Effector memory CD8-positive, alpha-beta T cell (primary cell): ENCODE measurements at places on chromosomes 12 and 14.

GRCh38 chr12:104738776-104739642 is 219.1 kb downstream of the SLC41A2 start:
- DNase-seq: no peak

GRCh38 chr12:118038137-118038536 is 21.6 kb downstream of the RFC5 start:
- no peak for DNase-seq

DNA sequence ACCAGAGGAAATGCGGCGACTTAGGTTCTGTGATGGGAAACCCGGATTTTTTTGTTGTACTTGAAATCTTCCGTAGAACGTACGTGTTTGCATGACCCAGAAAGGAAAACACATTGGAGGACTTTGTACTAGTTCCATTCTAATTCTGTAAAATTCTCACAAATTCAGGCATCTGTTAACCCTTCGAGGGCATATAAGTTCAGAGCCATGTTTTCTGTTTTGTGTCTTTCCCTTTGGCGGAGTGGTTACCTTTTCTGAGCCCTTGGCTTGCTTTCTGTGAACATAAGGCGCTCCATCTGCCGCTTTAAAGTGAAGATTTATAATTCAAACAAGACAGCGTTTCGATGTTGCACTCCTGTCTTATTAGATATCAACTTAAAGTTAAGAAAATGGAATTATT is 34.2 kb downstream of the BICD1 start:
- no peak for DNase-seq

GRCh38 chr14:104358528-104359300 is 220.3 kb downstream of the KIF26A start:
- no peak for DNase-seq

- no peak for DNase-seq
Observed at GRCh38 chr14:49642163-49642562, 7.1 kb upstream of the DNAAF2 start.

DNA sequence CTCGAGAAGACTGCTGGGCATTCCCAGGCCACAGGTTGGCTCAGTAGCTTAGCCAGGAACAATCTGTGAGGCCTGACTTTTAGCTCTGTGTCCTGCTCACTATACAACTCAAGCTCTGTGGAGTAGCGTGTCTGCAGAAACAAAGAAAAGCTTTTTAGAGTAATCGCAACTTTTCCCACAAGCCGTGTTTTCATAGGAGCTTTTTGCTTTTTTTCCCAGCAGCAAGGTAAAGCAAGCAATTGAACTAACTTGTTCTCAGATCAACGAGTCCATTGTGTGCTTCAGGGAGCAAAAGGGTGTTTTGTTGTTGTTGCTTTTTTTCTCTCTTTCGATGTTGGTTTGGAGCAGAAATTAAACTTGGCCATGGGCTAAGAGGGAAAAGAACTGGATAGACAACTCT is 97.3 kb upstream of the BCL2L14 start:
- DNase-seq: no peak

- DNase-seq: no peak
Observed at GRCh38 chr14:71408362-71409030, 501.2 kb downstream of the PCNX1 start.

DNA sequence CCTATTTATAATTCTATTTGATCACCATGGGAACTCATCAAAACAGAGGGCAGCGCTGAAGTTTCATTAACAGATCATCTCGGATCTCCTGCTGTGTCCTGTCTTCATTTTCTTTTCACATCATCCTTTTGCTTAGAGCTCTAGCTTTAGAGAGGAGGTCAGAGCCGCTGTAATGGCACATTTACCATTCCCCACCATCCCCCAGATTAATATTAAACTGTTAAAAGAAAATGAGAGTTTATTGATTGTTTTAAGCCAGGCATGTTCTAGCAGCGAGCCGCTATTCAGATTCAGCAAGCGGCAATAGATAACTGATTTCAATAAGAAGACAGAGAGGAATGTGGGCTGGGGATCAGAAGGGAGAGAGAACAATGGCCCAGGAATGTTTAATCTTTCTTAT is 308.8 kb downstream of the EGLN3 start:
- DNase-seq: no peak

DNA sequence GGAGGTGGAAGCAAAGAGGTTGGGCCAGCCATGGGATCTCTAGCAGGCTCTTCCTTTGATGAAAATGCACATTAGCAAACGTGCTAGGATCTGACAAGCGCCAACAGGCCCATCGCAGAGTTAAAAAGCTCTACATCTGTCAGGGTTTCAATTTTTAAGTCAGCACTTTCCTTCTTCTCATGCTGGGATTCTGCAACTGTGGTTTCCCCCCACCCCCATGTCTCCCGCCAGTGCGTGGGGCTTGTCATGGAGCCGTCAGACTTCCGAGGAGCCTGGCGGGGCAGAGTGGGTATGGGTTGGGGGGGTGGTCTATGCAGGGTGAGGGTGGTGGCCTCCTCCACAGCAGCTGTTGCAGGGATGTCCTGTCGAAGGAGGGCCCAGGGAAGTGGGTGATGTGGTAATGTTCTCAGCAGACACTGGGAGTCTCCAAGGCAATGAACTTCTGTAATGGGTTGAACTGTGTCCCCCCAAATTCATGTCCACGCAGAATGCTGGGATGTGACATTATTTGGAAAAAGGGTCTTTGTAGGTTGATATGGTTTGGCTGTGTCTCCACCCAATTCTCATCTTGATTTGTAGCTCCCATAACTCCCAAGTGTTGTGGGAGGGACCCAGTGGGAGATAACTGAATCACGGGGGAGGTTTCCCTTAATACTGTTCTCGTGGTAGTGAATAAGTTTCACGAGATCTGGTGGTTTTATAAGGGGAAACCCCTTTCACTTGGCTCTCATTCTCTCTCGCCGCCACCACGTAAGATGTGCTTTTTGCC is 115.2 kb upstream of the MAP1LC3B2 start:
- no peak for DNase-seq

DNA sequence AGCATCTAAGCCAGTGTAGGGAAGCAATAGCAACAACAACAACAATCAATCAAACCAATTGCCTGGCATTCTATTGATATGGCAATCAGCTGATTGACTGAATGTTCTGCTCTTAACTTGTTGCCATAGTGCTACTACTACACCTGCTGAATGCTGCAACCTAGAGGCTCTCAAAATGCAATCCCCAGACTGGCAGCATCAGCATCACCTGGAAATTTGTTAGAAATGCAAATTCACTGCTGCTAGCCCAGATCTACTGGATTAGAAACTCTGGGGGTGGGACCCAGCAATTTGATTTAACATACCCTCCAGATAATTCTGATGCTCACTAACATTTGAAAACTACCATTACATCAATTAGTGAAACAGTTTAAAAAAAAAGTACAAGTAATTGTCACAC is 363.6 kb downstream of the SNAPC1 start:
- no peak for DNase-seq

- DNase-seq: no peak
Observed at GRCh38 chr12:106269150-106269771, 21.4 kb upstream of the CKAP4 start.

GRCh38 chr14:21308132-21308478 is 28.2 kb downstream of the RPGRIP1 start:
- no peak for DNase-seq

DNA sequence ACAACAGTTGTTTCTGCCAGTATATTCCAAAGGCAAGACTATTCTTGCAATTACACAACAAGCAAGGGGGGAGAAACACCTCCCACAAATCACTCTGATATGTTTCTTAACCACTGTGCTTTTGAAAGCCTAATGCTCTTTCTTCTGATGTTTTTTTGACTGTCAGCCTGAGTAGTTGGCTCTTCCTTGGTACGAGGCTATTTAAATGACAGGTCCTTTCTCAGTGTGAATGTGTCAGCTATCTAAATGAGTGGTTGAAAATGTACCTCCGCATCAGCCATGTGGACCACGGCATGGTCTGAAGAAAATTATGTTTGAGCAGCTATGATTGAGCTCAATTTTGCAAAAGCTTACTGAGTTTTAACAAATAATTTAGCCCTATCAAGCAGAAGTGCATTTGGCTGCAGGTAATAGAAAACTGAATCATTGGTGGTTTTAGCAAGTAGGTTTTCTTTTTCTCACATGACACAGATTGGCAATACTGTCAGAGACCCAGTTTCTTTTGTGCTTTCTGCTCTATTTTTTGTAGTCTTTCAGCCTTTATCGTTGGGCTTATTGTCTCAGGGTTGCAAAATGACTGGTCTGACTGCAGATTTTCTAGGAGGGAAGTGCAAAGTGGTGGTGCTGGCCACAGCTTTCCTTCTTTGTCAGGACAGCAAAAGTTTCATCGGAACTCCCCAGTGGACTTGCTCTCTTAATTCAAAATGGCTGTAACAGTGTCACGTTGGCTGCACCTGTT is 162.8 kb downstream of the RGS6 start:
- no peak for DNase-seq

- no peak for DNase-seq
Observed at GRCh38 chr12:131871677-131872076, 22.7 kb upstream of the ULK1 start.

DNA sequence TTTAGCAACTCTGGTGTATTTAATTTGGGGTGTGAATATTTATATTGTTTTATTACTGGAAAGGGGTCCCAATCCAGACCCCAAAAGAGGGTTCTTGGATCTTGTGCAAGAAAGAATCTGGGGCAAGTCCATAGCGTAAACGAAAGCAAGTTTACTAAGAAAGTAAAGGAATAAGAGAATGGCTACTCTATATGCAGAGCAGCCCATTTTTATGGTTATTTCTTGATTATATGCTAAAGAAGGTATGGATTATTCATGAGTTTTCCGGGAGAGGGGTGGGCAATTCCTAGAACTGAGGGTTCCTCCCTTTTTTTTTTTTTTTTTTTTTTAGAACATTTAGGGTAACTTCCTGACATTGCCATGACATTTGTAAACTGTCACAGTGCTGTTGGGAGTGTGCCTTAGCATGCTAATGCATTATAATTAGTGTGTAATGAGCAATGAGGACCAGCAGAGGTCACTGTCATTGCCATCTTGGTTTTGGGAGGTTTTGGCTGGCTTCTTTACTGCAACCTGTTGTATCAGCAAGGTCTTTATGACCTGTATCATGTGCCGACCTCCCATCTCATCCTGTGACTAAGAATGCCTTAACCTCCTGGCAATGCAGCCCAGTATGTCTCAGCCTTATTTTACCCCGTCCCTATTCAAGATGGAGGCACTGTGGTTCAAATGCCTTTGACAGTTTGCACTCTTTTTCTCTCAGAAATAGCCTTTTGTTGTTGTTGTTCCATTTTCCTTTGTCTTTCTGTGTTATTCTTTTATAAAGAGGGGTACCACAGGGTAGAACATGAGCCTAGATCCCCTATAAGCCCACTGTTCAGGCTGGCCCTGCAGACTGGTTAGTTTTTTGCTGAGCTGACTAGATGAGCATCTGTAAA is 75.5 kb upstream of the DCD start:
- peak; percentile 38 for DNase-seq

DNA sequence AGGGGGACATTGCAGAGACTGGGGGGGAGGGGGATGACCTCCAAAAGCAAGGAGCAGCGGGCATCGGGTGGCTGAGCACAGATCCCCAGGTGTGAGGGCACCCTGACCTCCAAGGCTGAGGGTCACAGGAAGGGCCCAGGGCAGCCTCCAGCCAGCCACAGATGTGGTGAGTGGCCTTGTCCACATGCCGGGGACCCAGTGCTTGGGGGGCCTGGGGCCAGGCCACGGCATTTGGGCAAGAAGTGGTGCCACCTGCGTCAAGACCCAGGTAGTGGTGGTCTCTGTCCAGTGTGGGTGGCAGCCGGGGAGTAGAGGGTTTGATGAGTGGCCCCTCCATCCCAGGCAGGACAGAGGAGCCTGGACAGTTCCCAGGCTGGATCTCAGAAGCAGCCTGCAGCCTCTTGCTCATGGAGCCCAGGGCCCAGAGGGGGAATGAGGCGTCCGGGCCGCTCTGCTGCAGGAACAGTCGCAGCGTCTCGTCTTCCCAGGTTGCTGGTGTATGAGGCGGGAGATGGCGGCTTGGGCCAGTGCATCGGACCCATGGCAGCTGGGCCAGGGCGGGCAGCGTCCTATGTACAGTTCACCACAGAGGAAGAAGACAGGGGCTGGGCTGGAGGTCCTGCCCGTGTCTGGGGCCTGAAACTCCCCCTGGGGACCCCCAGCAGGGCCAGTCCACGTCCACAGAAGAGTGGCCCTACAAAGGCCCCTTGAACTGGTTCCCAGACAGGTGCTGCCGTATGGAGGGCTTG is 33.5 kb downstream of the CCNK start:
- DNase-seq: no peak

DNA sequence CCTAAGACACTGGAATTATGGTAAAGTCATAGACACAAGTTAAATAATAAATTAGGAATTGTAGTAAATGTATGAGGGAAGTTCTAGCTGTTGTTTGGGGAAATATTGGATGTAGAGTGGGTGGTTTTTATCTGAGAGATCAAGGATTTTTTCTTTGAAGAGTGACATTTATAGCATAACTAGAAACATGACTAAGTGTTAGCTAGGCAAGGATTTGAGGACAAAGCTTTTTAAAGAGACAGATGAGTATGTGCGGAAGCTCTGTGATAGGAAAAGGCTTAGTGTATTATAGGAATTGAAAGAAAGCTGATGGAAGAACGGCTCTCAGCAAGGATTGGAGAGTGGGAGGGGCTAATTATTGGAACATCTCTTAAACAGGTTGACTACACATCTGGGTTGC is 24.5 kb downstream of the PDZRN4 start:
- no peak for DNase-seq
